ENCODE measurements at places on chromosomes 3 and 15.

DNA sequence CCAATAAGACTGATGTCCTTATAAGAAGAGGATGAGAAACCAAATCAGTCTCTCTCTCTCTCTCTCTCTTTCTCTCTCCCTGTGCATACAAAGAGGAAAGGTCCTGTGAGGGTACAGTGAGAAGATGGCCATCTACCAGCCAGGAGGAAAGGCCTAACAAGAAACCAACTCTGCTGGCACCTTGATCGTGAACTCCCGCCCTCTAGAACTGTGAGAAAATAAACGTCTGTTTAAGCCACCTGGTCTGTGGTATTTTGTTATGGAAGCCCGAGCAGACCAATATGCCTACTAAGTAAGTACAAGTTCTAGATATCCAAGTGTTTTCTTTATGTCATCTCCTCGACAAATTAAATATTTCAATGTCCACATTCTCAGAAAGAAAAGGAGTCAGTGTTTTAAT is 44.9 kb upstream of the TMC3 start:
- no peak for DNase-seq

DNA sequence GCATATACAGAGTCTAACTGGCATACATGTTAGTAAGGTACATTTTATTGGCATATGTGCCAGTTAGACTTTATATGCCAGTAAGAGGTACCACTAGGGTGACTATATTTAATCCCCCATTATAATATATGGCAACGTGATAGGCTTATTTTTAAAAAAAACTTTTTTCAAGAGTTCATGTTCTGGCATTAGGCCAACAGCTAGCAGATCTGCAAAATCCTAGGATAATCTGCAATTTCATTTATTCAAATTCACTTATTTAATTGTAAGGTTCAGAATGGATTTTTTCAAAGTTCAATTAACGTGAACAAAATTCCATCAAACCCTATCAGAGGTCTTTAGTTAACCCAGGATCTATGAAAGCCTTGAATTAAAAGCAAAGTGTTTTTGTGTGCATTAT is 31.9 kb downstream of the NIT2 start:
- no peak for DNase-seq

DNA sequence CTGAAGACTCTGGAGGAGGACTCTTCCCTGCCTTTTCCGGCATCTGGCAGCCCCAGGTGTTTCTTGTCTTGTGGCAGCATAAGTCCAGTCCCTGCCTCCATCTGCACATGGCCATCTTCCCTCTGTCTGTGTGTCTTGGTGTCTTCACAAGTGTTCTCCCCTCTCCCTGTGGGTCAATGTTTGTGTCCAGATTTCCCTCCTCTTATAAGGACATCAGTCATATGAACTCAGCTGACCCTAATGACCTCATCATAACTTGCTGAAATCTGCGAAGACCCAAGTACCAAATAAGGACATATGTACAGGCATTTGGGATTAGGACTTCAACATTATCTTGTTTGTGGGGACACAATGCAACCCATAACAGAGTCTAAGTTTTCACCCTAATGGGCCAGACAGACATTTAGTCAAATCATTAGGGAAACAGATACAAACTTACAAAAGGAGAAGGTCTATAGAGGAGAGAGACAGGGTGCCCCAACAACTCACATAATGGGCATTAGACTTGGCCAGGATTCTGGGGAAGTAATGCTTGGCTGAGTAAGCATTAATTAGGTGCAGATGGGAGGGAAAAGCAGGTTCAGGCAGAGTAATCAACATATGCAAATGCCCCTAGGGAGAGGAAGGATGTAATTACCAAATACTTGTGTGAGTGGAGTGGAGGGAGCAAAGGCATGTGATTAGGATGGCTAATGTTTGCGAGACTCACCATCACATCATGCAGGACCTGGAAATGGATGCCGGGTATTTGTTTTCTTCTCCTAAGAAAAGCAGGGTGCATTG is 372.8 kb upstream of the TBL1XR1 start:
- no peak for DNase-seq

DNA sequence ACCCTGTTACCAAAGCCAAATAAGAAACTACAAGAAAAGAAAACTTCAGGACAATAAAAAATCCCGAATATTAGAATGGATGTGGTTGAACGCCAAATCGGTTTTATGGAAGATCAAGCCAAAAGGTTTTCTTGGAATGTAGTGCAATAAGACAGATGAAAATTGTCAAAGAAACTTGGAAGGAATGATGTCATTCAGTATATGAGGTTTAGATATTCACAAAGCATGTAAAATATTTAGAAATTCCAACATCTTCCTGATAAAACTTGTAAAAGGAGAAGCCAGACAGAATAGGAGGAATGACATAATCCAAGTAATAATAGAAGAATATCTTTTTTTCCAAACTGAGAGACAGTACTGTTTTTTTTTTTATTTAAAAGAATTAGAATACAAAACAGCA is 130.3 kb upstream of the ZPLD1 start:
- no peak for DNase-seq

GRCh38 chr15:73754461-73754860 is 1.3 kb upstream of the INSYN1 start:
- DNase-seq, result no peak

DNA sequence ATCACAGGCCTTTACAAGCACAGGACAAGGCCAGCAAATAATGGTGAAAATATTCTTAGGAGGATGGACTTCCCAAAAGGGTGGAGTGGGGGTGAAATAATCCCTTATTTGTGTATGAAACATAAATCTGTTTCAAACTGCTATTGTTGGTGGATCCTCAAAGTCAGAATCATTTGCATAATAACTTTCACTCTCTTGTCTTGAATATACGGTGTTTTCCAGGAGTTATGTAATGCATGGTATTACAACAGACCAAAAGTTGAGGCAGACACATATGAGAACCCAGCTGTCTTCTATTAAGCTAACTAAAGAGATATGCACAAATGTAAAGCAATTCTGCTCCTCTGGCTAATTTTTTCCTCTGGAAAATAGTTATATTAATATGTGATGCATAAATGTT is 57.7 kb downstream of the PRTG start:
- no peak for DNase-seq

DNA sequence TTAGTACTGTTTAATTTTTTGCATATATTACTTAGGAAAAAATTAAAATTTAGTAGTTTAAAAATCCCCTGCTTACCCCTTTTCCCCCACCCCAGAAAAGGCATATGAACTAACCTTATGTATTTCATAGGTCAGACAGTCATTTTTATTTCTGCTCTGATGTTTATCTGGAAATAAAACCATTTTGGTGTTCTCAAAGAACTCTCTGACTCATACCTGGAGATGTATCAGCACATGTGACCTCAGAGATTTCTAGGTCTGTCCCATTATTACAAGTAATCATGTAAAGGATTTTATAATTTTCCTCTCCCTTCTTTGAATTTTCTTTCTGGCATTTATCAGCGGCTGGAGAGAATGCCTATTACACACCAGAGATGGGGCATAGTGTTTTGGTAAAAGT is 14.1 kb upstream of the CCR8 start:
- no peak for DNase-seq

DNA sequence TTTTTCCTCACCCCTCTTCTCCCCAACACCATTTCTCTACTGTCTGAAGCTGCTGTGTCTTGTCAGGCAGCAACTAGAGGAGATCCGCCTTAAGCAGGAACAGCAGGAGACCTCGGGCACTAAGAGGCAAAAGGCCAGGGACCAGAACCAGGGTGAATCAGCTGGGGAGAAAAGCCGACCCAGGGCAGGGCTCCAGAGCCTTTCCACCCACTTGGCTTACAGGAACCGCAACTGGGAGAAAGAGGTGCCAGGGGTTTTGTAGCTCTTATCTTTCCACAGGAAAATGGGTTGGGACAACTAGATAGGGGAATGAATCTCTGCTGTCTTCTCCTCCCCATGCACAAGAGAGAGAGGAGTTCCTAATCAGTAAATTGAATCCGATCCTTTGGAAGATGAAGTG is 3.0 kb upstream of the NGRN start:
- no peak for DNase-seq

DNA sequence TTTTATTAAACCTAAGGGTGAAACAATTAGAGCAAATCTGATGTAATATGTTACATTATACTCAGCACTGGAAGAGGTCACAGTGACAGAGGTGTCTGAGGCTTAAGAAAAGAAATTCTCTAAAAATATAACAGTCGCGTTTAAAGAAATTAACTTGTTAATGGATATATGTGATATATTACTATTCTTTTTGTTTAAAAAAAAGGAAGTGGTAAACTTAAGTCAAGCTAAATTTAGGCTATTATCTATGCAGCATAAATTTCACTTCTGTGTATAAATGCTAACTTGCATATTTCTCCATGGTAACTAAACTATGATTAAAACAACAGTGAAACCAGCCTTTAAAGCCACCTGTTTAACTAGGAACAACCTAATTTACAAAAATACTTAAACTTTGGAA is 191.3 kb downstream of the FOXP1 start:
- DNase-seq, result no peak

- DNase-seq, result no peak
These were observed 969.4 kb downstream of the ROBO1 start for GRCh38 chr3:78798266-78798832.

DNA sequence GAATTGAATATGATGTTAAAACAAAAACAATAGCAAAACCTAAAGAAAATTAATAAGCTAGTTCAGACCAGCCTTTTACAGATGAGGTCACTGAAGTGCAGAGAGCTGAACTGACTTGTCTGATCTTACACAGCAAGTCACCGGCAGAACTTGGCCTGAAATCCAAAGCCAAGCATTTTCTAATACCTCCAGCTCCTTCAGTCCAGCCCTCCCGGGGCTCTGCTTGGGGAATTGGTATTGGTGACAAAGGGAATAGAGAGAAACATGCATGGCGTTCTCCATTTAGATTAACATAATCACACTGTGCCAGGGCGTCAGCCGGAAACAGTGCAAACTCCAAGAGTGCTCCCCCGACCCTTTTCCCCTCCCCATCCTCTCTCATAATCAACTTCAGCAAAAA is 14.1 kb upstream of the ZSCAN2 start:
- no peak for DNase-seq

DNA sequence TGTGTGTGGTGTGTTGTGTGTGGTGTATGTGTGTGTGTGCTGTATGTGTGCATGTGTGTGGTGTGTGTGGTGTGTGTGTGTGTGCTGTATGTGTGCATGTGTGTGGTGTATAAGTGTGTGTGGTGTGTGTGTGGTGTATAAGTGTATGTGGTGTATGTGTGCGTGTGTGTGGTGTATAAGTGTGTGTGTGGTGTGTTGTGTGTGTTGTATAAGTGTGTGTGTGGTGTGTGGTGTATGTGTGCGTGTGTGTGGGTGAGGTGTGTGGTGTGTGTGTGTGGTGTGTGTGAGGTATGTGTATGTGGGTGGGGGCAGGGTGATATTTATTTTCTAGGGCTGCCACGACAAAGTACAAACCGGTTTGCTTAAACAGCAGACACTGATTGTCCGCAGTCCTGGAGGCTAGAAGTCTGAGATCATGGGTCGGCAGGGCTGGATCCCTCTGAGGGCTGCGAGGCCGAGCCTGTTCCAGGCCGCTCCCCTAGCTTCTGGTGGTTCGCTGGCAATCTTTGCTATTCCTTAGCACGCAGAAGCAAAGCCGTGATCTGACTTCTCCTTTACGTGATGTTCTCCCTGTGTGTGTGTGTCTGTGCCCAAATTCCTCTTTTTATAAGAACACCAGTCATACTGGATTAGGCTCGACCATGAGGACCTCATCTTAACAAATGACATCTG is 160.2 kb downstream of the XXYLT1 start:
- DNase-seq, result no peak

DNA sequence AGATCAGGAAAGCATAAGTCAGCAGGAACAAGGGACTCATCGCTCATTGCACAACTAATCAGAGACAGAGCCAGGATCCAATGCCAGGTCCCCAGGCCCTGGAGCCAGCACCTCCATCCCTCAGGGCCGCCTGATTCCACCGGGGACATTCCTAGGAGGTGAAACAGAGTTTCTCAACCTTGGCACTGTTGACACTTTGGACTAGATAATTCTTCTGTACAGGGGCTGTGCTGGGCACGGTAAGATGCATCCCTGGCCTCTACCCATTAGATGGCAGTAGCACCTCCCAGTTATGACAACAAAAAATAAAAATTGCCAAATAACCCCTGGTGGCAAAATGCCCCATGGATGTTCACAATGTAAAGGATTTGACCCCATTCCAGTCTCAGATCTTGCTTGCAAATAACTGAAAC is 127.7 kb downstream of the MTHFS start:
- DNase-seq, result no peak

DNA sequence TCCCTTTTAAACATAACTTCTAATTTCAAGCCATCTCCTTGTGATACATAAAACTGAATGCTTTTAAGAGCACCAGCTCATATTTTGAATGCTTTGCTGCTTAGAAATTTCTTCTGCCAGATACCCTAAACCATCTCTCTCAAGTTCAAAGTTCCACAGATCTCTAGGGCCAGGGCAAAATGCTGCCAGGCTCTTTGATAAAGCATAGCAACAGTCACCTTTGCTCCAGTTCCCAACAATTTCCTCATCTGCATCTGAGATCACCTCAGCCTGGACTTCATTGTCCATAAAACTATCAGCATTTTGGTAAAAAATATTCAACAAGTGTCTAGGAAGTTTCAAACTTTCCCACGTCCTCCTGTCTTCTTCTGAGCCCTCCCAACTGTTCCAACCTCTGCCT is 17.5 kb downstream of the OSTN start:
- DNase-seq, result no peak

DNA sequence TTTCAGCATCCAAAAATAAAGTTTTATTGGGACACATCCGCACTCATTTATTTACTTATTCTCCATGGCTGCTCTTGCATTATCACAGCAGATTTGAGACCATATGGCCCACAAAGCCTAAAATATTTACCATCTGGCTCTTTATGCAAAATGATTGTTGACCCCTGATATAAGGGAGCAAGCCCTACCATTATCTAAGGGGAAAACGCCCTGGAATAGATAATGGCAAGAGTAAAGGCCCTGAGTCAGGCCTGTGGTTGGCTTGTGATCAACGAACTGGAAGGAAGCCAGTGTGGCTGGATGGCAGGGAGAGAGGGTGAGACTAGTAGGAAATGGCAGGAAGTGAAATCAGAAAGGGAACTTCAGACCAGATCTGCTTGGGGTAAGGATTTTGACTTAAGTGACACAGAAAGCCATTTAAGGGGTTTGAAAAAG is 24.6 kb upstream of the DMXL2 start:
- DNase-seq, result no peak

All from activated CD4-positive, alpha-beta T cell treated with anti-CD3 and anti-CD28 coated beads, Interleukin-2, amount 50 U/mL, for 1 hour (primary cell).